ENCODE measurements at places on chromosomes 16 and 17.

DNA sequence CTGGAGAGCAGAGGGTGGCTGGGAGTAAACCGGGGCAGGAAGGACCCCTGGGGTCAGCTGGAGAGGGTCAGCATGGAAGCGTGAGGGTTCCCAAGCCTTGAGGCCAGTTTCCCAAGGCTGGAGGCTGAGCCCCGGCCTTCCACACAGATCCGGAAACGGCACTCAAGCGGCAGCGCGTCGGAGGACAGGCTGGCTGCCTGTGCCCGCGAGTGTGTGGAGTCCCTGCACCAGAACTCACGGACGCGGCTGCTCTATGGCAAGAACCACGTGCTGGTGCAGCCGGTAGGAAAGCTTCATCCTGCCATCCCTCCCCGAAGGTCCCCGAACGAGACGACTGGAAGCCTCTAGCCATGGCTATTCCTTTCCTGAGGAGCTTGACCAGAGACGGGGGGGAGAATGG is 26.0 kb downstream of the SGSM2 start:
- DNase-seq: no peak

DNA sequence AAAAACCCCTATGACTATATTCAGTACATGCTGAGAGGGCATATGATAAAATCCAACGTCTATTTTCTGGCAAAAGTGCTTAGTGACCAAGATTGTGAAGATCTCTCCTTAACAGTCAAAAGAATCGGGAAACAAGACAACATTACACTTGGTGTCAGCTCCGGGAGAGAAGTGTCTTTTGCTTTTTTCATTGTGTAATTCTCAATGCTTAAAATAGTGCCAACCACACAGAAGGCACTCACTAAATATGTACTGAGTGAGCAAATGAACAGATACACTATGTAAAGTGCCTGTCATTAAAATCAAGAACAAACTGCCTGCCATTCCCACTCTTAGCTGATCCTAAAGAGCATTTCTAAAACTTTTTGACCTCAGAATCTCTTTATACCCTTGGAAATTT is 34.1 kb downstream of the VPS53 start:
- no peak for DNase-seq

DNA sequence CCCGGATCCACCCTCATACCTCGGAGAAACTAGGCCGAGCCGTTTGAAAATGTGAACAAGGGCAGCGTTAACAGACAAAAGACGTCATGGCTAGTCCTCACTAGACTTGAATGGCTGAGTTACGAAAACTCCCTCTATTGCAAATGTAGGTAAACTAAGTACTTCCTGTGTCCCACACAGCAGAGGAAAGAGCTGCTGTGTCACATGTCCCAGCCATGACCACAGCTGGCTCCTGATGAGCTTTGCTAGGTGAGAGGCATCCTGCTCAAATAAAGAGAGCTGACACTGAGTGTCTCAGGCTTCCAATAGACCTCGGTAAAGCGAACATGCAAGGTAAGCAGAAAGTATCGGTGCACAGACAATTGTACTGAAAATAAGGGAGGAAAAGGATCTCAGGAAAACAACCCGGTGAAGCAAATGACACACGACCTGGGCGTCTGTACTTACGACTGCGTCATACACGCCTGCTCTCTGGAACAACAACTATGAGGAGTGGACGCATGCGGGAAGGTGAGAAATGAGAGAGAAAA is 26.0 kb downstream of the TMEM204 start:
- no peak for DNase-seq

DNA sequence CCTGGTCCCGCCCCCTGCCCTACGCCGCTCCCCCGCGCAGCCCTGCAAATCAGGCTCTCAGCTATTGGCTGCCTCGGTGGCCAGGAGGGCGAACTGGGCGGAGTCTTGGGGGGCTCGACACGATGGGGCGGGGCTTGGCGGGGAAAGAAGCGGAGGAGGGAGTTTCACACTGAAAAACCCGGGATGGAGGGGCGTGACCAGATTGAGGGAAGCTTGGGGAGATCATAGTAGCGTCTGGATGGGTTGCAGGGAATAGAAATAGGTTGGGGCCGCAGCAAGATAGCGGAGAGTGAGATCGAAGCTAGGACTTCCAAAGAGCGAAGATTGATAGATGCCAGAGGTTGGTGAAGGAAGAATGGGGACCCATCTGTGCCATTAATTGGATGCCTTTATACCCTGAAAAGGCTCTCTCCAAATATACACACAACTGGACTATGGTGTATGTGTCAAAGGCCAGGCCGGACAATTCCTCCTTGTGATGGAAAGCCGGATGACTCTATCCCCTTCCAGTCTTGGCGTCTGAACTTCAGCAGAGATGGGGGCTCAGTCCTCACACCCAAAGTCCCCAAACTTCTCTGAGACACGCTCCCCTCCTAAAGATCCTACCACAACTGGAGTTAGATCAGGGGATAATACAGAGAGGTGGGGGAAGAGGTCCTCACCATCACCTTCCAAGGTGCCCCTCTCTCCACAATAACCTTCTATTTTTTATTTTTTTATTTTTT is 376 bp upstream of the STAC2 start:
- peak; percentile 36 for DNase-seq

DNA sequence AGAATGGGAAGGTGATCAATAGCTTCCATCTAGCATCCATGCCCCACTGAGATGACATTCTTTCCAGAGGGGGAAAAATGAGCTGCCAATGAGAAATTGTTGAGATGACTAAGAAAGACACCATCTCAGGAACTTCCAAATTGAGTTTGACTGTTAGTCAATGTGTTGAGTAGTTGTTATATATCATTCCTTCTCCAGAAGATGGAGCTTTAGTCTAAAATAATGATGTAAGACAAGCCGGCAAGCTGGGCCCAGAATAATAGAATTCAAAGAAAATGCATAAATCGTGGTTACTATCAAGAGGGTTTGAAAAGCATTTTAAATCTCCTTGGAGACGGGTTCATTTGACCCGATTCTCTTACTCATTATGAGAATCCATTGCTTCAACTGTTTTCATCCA is 71.0 kb upstream of the ATF7IP2 start:
- no peak for DNase-seq

GRCh38 chr16:46897471-46897870 is 13.3 kb downstream of the GPT2 start:
- no peak for DNase-seq

DNA sequence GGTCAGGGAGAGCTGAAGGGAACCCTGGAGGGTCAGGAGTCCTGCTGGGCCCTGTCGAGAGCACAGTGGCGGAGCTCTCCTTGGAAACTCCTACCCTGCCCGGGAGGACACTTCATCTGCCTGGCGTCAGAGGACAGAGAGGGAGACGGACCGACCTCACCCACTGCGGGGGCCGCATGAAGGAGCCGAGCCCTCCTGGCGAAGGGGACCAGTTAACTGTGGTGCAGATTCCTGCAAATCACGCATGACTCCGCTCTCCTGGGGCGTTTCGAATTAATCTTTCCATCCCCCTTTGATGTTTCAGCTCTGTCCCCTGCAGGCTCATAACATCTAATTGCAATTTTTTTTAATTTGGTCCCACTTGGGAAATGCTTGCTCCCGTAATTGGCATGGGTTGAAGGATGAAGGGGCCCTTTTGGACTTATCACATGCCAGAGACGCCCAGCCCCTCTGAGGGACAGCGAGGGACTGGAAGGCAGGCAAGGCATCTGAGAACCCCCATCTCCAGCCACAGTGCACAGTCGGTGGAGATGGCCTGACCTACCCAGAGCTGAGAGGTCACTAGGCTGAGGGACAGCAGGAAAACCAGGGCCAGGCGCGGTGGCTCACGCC is 26.5 kb downstream of the RPH3AL start:
- DNase-seq: no peak

- DNase-seq: no peak
These were observed 6.4 kb upstream of the PRSS21 start for GRCh38 chr16:2810651-2811050.

GRCh38 chr17:44061446-44061845 is 5.0 kb downstream of the LSM12 start:
- no peak for DNase-seq

DNA sequence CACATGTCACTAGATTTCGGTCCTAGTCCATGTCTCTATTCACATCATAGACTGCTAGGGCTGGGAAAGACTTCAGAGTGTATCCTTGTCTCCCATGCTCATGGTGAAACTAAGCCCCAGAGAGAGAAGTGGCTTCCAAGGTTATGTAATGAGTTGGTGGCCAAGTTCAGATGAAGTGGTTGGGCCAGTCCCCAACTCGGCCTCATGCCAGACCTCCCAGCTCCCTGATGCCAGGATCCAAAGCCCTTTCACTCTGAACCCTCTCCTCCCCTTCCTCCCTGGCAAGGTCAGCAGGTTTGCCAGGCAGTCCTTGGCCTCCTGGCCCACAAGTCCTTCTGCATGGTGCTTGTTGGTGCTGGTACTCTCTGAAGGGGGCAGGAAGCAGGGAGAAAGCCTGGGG is 189.7 kb downstream of the AXIN2 start:
- DNase-seq: no peak
